Suprapubic skin (tissue), 4 donors: ENCODE measurements at places on chromosomes 2 and 18. TPM values are rescaled to one million over a fixed set of nuclear protein-coding genes. Genes with fewer than 3 reads are reported as not detected.
A peak's percentile ranks its signal among the peaks of the same experiment; 100 is the strongest.

- DNase-seq = no peak
These were observed 70.1 kb downstream of the OXER1 start for GRCh38 chr2:42693688-42694479.

GRCh38 chr18:42305869-42306593 is 351.0 kb downstream of the PIK3C3 start:
- DNase-seq = no peak

The RBM44 gene
- 2.2 TPM for total RNA-seq

- DNase-seq = no peak
These were observed 39.0 kb downstream of the EEF1B2 start for GRCh38 chr2:206198677-206199076.

GRCh38 chr2:176814740-176815367 is 397.7 kb upstream of the HNRNPA3 start:
- no peak for DNase-seq

DNA sequence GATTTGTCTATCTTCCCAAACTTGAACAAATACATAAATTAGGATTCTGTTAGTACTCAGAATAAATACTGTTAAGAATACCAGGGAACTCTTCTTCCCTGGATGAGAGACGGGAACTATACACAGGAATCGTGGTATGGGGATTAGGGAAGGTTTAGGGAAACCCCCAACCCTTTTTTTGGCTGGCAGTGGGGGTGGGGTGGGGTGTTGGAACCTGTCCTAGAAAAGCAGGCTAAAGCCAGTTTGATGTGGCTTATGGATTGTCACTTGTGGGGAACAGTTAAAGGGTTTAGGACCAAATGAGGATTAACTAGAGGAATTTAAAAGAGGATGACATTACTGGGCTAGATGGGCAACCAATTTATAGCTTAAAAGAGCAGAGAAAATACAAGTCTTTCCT is 1.8 kb downstream of the SLC4A10 start:
- no peak for DNase-seq

The MLPH gene
- 41.1 TPM for total RNA-seq

The ERMN gene
- total RNA-seq = not detected

- no peak for DNase-seq
These were observed 19.9 kb upstream of the CNOT11 start for GRCh38 chr2:101232770-101233169.

- peak; percentile 62 for DNase-seq
These were observed 111.6 kb upstream of the NABP1 start for GRCh38 chr2:191566344-191566743.

The PRKAG3 gene
- not detected for total RNA-seq

The ASXL3 gene
- 2.0 TPM for total RNA-seq

The CCDC150 gene
- 3.6 TPM for total RNA-seq

The CIB4 gene
- total RNA-seq = not detected

The TUBA4B gene
- not detected for total RNA-seq

GRCh38 chr2:79630060-79630459 is 117.2 kb downstream of the CTNNA2 start:
- DNase-seq = no peak

GRCh38 chr18:80159713-80160636 is 50.9 kb downstream of the ADNP2 start:
- DNase-seq = no peak

DNA sequence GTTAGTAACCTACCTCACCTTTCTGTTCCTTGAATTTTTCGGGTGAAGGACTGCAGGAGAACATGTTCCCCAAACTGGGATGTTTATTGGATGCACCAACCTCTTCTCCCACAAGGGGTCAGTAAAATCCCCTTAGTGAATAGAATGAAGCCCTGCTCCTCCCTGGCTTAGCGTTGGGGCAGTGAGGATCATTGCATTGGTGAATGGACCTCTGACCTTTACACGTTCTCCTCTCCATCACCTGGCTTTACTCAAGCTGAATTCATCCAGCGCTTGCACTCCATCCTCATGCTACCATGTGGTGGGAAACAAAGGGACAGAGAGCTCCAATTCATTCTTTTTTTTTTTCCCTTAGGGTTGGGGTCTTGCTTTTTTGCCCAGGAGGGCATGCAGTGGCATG is 157.2 kb downstream of the MIB1 start:
- no peak for DNase-seq

- no peak for DNase-seq
These were observed 52.3 kb downstream of the DIS3L2 start for GRCh38 chr2:232013701-232014353.

DNA sequence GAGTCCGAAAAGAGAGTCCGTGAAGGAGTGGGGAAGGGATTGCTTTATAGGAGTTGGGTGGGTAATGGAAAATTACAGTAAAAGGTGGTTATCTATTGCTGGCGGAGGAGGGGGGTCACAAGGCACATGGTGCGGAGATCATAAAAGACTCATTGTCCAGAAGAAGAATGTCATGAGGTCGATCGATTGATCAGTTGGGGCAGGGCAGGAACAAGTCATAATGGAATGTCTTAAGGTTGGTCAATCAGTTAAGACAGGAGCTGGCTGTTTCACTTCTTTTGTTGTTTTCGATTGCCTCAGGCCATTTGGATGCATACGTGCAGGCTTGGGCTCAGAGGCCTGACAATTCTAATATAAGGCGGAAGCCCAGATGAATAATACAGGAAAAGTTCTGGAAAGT is 473.0 kb upstream of the TNP1 start:
- DNase-seq = no peak

- DNase-seq = no peak
These were observed 20.4 kb downstream of the PPM1B start for GRCh38 chr2:44189104-44189503.

GRCh38 chr2:31688282-31688681 is 107.5 kb upstream of the SRD5A2 start:
- DNase-seq = no peak

GRCh38 chr2:222569826-222570225 is 86.1 kb downstream of the FARSB start:
- DNase-seq = no peak

The NGEF gene
- 17.9 TPM for total RNA-seq

The AQP12A gene
- total RNA-seq = not detected

GRCh38 chr2:196131384-196131937 is 39.9 kb downstream of the STK17B start:
- DNase-seq = peak; percentile 74

DNA sequence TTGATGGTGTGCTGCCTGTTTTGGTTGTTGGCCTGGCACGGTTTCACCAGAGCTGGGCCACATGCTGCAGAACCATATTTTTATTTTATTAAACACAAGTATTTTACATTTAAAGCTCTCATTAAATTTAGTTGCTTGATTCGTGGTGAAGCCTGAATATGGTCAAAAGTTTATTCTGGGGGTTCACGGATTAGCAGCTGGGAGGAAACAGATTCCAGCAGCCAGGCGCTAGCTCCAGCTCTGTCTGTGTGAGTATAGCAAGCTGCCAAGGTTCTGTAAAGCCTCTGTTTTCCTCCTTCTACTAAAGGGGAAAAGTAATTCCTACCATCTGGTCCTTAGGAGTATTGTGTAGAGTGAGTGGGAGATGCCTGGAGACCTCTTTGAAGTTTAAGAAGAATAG is 22.5 kb downstream of the GATA6 start:
- DNase-seq = no peak

The SLC35G4 gene
- not detected for total RNA-seq

DNA sequence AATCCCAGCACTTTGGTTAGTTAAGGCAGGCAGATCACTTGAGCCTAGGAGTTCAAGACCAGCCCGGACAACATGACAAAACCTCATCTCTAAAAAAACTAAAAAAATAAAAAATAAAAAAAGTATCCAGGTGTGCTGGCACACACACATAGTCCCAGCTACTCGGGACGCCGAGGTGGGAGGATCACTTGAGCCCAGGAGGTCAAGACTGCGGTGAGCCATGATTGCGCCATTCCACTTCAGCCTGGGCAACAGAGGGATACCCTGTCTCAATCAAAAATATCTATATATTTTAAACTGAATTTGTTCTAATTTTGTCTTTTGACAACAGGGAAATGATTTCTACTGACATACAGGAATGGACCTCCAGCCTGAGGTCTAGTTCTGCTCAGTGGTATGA is 73.3 kb upstream of the MBOAT2 start:
- DNase-seq = no peak

GRCh38 chr2:96952976-96953610 is 33.3 kb downstream of the FAM178B start:
- DNase-seq = peak; percentile 87

DNA sequence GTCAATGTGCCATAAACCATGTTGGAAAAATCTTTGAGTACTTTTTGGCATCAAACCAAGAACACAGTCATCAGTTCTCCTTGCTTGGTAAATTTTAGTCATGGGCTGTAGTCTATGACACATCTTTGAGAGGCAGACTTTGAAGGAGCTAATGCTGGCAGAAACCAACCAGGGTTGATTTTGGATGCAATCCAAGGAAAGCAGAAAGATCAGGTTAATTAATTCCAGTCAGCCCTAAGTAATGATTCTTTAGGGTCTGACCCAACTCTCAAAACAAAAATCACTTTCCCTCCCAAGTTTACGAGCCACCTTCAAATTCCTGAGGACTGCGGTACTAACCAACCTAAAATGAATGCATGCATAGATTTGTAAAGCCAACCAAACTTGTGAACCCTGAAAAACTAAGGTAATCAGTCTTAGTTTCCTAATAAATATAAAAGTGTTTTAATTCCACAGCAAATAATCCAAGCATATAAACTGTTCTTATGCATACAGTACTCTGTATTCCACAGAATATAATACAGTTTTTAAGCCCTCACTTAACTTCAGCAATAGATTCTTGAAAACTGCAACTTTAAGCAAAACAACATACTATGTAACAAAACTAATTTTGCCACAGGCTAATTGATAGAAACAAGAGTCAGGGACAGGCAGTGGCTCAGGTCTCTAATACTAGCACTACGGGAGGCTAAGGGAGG is 22.0 kb downstream of the AP1S3 start:
- no peak for DNase-seq

DNA sequence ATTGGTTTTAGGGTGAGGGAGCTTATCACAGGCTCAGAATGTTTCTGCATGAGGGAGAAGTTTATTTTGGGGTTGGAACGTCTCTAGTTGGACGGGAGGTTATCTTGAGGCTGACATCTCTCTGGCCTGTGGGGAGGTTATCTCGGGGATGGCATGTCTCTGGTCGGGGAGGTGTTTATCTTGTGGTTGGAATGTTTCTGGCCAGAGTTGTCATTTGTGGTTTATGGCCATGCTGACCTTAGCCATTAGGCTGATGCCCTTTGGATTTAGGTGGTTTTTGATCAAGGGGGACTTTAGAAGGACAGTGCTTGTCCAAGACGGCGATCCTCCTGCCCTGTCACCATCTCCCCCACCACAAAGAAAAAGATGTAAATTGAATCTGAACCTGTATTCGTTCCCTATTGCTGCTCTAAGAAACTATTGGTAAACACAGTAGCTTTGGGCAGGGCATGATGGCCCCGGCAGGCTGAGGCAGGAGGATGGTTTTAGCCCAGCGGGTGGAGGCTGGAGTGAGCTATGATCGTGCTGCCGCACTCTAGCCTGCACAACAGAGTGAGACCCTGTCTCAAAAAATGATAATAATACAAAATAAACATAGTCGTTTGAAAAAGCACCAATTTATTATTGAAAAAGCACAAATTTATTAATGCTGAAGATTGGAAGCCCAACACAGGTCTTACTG is 17.8 kb upstream of the MPPE1 start:
- DNase-seq = no peak

- DNase-seq = no peak
These were observed 79.0 kb upstream of the TRIB2 start for GRCh38 chr2:12637754-12638153.

DNA sequence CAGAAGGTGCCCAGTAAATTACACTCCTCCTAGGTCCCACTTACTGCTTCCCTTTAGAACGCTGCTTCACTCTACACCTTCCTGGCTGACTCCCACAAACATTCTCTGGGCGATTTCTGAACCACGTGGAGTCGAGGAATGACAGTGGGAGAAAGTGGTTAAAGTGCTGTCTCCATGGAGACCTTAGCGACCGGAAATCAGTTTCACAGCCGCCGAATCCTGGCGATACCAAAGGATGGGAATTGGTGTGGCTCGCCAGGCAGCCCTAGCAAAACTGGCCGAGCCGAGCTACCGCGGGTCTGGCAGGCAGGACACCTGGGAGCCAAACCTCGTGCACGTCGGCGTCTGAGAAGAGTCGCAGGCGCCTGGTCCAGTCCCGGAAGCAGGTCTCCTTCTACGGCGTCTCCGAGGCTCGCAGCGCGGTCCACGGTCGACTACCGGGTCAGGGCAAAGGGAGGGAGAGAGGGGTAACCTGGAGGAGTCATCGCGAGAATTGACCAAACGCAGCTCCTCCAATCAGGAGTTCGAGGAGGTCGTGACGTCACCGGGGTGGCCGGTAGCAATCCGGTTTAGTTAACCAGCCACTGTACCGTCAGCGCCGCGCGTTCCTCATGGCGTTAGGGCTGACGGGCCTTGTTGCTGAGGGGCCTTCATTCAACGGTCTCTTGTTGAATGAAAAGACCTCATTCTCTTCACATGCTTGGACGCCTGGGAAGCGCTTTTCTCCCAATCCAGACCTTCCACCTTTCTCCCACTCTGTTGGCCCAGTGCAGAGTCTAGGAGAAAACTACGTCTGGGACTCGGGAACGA is at the start of gene THADA:
Gene THADA (minus strand): TSS at position 436 of the 810 bp plus-strand sequence. CDS start 3,646 bp downstream, outside the sequence.
- DNase-seq = peak; percentile 99

DNA sequence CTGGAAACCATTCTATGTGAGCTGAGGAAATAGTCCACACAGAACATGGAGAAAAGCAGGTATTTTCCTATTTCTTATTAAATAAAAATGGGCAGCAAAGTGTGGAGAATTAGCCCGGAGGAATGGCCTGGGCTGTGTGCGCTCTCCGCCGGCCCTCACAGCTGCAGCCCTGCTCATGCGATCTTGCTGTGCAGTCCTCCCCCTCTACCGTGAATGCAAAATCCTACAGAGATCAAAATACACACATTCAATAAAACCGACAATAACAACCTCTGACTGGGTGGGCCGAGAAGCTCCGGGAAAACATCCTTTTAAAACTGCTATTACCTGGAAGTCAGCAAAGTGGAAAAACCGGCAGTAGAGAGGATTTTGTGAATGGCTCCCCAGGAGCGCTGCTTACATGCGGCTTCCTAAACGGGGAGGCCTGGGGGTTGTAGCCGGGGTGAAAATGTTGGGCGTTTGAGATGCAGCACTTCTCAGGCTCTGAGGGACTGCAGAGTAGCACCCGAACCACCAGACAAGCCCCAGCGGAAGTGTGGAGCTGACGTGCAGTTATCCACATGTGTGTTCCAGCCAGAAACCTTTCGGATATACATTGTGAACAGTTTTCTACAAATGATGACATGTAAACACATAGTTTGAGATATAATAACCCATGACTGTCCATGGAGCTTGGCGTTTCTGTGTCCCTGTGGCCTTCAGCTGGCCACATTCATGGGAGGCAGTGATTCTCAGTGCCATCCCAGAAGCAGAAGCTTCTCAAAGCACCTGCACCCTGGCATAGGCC is 94.2 kb upstream of the ALKAL2 start:
- DNase-seq = peak; percentile 38

DNA sequence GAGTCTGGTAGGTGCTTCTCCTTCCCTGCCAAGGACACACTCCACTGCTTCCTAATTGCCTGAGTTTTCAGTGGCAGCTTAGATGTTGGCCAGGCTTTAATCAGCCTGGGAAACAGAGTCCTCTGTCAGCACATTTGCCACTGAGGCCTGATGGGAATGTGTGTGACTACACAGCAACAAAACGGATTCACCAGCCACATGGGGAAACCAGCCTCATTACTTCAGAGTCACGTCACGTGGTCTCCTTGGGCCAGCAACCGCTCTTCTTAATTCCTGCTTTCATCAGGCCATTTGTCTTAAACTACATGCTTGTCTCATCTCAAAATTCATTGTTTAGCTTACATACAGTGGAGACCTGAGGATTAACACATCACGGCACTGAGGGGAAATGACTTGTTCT is 93.9 kb upstream of the LTBP1 start:
- no peak for DNase-seq
